ENCODE measurements at places on chromosomes 13 and 19.

DNA sequence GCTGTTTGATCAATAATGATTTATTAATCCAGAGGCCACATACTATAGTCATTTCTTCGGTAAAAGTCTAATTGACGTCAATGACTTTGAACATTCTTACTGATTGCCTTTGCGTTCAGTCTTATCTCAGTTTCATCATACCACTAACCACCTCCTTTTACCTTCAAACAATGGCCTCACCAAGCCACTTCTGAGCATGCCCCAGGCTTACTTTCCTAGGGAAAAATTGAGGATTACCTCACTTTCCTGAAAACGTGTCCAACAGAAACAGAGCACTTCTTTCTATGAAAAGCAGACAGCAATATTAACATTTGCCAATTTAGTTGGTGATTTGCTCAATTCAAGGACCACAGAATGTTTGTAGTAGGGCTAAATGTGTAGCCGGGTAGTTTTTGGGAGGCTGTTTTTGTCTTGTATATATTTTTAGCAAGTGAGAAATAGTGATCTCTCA, 157.6 kb downstream of the KLF5 start:
- DNase-seq: peak; percentile 24

DNA sequence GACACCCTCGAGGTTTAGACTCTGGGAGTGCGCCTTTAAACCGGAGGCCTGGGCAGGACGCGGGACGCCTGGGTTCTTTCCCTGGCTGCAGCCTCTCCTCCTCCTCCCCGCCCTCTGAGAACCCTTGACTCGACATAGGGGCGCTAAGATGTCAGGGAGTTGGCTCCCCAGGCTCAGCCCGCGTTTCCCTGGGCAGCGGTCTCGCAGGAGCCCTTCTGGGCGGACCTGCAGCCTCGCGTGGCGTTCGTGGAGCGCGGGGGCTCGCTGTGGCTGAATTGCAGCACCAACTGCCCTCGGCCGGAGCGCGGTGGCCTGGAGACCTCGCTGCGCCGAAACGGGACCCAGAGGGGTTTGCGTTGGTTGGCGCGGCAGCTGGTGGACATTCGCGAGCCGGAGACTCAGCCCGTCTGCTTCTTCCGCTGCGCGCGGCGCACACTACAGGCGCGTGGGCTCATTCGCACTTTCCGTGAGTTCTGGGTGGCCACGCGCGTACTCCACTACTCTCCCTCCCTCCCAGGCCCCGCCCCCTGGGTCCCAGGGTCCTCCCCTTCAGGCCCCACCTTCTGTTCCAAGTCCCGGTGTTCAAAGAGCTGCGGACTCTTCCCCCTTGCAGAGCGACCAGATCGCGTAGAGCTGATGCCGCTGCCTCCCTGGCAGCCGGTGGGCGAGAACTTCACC, 1.3 kb downstream of the ICAM5 start:
- peak; percentile 50 for DNase-seq

- DNase-seq: no peak
Observed at GRCh38 chr19:47762615-47763308, 15.7 kb upstream of the SELENOW start.

DNA sequence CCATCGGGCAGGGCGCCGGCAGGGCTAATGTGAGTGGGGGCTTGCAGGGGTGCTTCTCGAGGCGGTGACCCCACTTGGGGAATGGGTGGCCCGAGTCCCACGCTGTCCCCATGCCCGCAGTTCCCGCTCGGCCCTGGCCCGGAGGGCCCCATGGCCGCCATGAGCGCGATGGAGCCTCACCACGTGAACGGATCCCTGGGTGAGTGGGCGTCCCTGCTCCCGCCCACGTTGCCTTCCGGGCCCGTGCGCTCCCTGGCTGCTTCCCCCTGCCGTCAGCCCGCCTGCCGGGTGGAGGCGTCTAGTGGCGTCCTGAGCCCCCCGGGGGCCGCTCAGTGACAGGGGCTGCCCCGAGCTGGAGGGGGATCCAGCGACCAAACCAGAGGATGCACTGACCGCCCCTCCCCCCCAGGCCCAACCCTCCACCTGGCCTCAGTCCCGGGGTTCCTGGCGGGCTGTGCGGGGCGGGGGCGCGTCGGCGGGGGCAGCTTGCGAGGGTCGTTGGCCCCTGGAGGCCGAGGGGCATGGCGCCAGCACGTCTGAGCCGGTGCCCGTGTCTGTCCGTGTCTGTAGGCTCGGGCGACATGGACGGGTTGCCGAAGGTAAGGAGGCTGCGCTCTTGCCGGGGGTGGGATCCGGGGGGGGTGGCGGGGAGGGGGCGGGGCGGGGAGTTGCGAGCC, 4.8 kb downstream of the ISYNA1 start:
- DNase-seq: no peak

- no peak for DNase-seq
Observed at GRCh38 chr13:40672765-40673397, 6.4 kb upstream of the FOXO1 start.

- DNase-seq: no peak
Observed at GRCh38 chr13:112104881-112105234, 37.9 kb downstream of the SOX1 start.

GRCh38 chr19:48396016-48396823, 2.8 kb downstream of the GRIN2D start:
- DNase-seq: no peak

Data from AG08395 (cell line).